Activated T-cell treated with anti-CD3 and anti-CD28 coated beads, Interleukin-2, amount 50 U/mL, for 72 hours (primary cell): ENCODE measurements at places on chromosomes 5 and 9. TPM values are rescaled to one million over a fixed set of nuclear protein-coding genes. Genes with fewer than 3 reads are reported as not detected.
A peak's percentile ranks its signal among the peaks of the same experiment; 100 is the strongest.

PCDHB16 gene
- not detected for total RNA-seq

- DNase-seq, result no peak
- peak overlapping the region; percentile 90 for H3K4me3 ChIP-seq
- peaks cover 45% of the 10 kb centered on the region for H3K4me1 ChIP-seq
- H3K27me3 ChIP-seq, result peaks cover 13% of the 10 kb centered on the region
- H3K36me3 ChIP-seq, result no peaks in the 10 kb centered on the region
These were observed 2.2 kb downstream of the UBTD2 start for GRCh38 chr5:172281346-172281745.

- peaks cover 22% of the 10 kb centered on the region for H3K27me3 ChIP-seq
- H3K36me3 ChIP-seq, result no peaks in the 10 kb centered on the region
- no peak overlapping the region for H3K27ac ChIP-seq
- no peak overlapping the region for H3K4me3 ChIP-seq
- H3K4me1 ChIP-seq, result no peaks in the 10 kb centered on the region
These were observed 243.8 kb upstream of the RFX3 start for GRCh38 chr9:3769646-3770045.

SQSTM1 gene
- total RNA-seq, result 213 TPM

TSSK1B gene
- total RNA-seq, result not detected

DNA sequence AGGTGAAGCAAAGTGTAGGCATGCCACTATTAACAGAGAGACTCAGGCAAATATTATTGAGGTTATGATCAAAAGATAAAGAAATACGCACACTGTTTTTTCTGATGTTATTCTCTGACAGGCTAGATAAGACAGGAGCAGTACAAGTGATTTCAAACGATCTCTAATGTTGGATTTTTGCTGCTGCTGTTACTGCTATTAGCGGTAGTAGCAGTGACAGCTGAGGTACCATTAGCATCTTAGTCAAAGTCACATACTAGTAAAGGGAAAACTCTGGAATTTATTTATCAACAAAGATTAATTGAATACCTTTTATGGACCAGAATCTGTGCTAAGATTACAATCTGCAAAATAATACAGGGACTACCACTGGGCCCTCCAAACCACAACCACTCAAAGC, 362.4 kb upstream of the CDH6 start:
- DNase-seq, result no peak
- no peak overlapping the region for H3K4me3 ChIP-seq
- no peaks in the 10 kb centered on the region for H3K27me3 ChIP-seq

GRCh38 chr9:27367175-27367798, 70.3 kb upstream of the EQTN start:
- H3K36me3 ChIP-seq, result no peaks in the 10 kb centered on the region
- H3K27ac ChIP-seq, result peak overlapping the region; percentile 7
- DNase-seq, result no peak

DNA sequence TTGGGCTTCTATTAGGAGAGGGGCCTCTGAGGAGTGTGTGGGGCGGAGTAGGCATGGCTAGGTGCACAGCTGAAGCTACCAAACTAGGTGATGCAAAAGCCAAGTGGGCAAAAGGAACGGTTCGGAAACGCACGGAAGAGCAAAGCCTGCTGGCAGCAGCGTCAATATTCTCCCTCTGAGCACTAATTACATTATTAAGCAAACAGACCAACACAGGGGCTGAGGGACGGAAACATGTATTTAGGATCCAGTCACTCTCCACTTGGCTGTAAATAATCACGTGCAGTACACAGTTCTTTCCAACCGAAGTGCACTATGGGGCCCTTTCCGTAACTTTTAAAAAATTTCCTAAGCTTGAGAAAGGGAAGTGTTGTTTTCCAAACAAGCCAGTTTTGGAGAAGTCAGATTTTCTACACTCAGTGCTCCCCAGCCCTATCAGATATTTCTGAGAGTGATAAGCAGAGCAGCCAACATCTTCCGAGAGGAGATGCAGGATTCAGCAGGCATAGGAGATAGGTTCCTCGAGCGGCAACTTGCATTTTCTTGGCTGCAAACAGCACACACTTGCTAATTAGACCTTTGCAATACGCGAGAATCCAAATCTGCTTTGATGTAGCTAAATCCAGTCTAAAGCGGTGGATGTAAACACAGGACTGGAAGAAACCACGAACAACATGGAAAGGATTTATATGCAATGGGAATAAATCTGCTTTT, 217.2 kb upstream of the TBCA start:
- no peak overlapping the region for H3K27ac ChIP-seq
- DNase-seq, result no peak
- H3K4me1 ChIP-seq, result no peaks in the 10 kb centered on the region
- no peak overlapping the region for H3K4me3 ChIP-seq
- H3K36me3 ChIP-seq, result no peaks in the 10 kb centered on the region

- H3K27ac ChIP-seq, result no peak overlapping the region
- no peak overlapping the region for H3K4me3 ChIP-seq
- no peaks in the 10 kb centered on the region for H3K27me3 ChIP-seq
- H3K4me1 ChIP-seq, result no peaks in the 10 kb centered on the region
- DNase-seq, result no peak
These were observed 96.0 kb upstream of the PRR16 start for GRCh38 chr5:120367896-120368634.

DNA sequence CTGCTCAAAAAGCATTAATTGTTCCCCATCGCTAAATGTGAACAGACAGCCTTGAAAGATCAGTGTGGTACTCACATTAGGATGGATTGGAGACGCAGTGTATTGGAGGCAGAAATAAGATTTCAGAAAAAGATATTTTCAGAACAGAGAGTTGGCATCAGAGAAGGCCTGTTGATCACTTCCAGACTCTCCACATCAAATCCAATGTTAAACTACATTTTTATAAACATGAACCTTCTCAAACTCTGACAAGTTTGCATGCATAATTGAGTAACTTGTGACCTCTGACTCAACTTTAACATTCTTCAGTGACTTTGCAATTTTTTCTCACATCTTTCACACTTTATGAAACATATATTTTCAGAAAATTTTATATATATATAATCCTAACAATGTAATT, 919.6 kb upstream of the SEMA6A start:
- H3K4me1 ChIP-seq, result no peaks in the 10 kb centered on the region
- H3K27ac ChIP-seq, result no peak overlapping the region
- no peaks in the 10 kb centered on the region for H3K27me3 ChIP-seq
- DNase-seq, result no peak

LRRC19 gene
- not detected for total RNA-seq

LHX2 gene
- not detected for total RNA-seq

SLC27A6 gene
- not detected for total RNA-seq

GRCh38 chr9:133525677-133526076, 918 bp upstream of the MYMK start:
- no peak overlapping the region for H3K4me3 ChIP-seq
- no peak overlapping the region for H3K27ac ChIP-seq
- H3K36me3 ChIP-seq, result no peaks in the 10 kb centered on the region
- no peaks in the 10 kb centered on the region for H3K27me3 ChIP-seq
- H3K4me1 ChIP-seq, result peaks cover 4% of the 10 kb centered on the region

DNA sequence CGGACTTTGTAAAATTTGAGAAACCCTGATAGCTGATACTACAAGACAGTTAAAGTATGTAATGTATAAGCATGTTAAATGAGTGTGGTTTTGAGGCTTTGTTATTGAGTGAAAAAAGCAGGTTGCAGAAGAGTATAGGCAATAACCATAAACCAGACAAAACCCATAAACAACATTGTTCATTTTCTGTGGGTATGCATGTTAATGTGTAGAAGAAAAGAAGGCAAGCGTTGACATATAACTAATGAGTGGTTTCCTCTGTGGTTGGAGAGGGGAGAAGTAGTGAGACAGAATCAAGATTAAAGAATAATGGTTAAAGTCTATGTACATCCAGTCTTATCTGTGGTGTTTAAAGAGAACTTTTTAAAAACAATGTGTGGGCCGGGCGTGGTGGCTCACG, 26.2 kb downstream of the RAD23B start:
- H3K27me3 ChIP-seq, result no peaks in the 10 kb centered on the region
- peaks cover 76% of the 10 kb centered on the region for H3K4me1 ChIP-seq
- H3K4me3 ChIP-seq, result peak overlapping the region; percentile 15
- peak overlapping the region; percentile 48 for H3K27ac ChIP-seq

GRCh38 chr5:9604416-9604815, 25.7 kb downstream of the TAS2R1 start:
- H3K4me3 ChIP-seq, result no peak overlapping the region
- H3K4me1 ChIP-seq, result no peaks in the 10 kb centered on the region
- H3K27me3 ChIP-seq, result no peaks in the 10 kb centered on the region
- H3K36me3 ChIP-seq, result no peaks in the 10 kb centered on the region

DNA sequence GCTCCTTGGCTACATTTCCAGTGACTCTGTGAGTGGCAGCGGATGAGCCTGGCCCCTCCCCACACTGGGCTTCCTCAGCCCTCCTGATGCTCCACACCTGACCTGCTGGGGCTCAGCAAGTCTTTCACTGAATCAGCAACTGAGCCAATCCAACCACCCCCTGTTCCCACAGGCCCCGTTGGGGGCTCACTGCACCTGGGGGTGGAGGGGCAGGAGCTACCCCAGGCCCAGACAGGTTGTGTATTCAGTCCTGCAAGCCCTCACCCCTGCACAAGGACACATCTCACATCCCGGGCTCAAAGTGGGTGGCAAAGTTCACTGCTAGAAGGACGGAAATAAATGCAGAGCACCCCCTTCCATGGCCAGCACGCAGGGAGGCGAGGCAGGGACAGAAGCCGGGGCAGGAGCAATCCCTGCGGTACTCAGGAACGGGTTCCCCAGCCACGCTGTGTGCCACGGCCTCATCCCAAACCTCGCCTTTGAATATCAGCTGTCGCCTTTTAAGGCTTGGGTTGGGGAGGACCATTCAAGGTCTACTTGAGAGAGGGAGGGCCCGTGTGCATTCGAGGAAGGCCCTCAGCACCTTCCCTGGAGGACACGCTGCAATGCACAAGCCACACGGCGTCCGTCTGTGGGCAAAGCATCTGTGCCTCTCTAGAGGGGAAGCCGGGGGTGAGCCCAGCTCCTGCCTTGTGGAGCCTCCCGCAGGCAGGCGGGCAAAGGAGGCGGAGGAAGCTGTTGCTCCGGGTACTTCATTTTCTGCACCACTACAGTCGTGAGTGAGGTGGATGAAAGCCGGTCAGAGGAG, 75.0 kb upstream of the SARDH start:
- DNase-seq, result no peak
- no peaks in the 10 kb centered on the region for H3K36me3 ChIP-seq

DNA sequence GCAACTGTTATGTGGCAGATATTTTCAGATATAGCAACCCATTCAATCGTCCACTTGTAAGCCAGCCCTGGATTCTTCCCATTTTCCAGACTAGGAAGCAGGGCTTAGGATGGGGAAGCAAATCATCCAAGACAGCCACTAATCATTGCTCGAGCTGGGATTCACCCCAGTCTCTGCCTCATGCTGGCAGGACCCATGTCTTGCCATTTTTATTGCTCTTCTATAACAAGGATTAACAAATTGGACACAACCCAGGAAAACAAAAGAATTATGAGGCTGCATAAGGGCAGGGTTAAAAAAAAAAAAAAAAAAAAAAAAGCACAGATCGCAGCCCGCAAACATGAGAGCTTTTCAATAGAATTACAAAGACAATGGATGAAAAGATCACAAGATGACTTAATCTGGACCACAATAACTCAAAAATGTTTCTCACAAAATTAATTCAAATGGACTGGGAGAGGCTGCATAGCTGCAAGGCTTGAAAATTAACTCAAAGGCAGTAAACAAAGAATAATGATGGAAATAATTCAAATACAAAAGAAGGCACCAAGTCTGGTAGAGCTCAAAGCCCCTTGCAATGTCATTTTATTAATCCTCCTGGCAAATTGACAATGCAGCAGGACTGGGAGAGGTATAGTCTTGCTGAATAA, 40.7 kb downstream of the ASTN2 start:
- H3K27ac ChIP-seq, result no peak overlapping the region
- no peaks in the 10 kb centered on the region for H3K4me1 ChIP-seq
- DNase-seq, result no peak
- H3K27me3 ChIP-seq, result no peaks in the 10 kb centered on the region

IRX2 gene
- not detected for total RNA-seq

DNA sequence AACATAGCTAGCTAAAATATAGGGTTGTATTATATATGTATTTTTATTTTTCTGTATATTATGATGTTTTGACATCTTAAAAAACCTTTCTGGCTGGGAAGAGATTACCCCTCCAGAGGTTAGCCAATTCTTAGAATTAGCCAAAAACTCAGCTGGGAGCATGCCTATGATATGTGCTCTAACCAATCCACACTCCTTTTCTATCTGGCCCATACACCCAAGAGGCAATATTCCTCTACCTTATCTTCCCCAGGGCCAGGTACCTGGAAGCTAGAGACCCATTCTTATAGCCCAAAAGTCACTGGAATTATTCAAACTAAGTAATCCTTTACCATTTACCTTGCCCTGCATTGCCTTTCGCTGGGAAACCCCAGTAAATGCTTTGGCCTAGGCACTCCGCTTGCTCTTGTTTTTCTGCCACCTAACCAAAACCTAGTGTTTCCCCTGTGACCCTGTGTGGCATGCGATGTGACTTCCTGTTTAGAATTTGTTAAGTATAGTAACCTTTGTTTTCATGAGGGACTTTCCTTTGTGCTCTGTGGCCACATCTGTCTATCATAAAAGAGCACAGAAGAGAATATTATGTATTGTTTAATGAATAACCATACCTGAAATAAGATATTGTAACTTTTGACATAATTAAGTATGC, 37.4 kb downstream of the CSNK1G3 start:
- H3K4me3 ChIP-seq, result peak overlapping the region; percentile 62
- DNase-seq, result peak; percentile 67
- H3K27me3 ChIP-seq, result no peaks in the 10 kb centered on the region
- H3K27ac ChIP-seq, result peak overlapping the region; percentile 70
- H3K4me1 ChIP-seq, result peaks cover 31% of the 10 kb centered on the region

DNA sequence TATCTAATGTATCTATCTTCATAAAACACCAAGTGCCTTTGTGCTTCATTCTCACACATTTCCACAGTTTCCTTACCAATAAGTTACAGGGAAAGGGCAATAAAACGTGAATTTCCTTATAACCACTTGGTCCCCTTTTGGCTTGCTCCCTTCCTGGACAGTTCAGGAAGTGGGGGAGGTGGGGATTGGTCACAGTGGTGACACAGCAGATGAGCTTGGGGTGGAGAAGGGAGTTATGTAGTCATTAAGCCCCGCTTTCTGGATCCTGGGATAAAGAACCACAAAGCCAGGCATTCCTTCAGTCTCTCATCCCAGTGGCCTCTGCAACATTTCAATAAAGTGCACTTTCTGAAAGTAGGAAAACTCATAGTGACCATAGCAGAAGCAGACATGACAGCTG, 47.1 kb upstream of the FYB1 start:
- no peaks in the 10 kb centered on the region for H3K36me3 ChIP-seq
- peaks cover 23% of the 10 kb centered on the region for H3K4me1 ChIP-seq
- H3K27me3 ChIP-seq, result no peaks in the 10 kb centered on the region
- H3K27ac ChIP-seq, result peak overlapping the region; percentile 38
- DNase-seq, result no peak

DNA sequence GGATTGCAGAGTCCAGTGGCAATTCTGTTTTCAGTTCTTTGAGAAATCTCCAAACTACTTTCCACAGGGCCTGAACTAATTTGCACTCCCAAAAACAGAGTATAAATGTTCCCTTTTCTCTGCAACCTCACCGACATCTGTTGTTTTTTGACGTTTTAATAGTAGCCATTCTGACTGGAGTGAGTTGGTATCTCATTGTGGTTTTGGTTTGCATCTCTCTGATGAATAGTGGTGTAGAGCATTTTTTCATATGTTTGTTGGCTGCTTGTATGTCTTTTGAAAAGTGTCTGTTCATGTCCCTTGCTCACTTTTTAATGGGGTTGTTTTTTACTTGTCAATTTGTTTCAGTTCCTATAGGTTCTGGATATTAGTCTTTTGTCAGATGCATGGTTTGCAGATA, 72.6 kb downstream of the PALM2AKAP2 start:
- no peak for DNase-seq
- H3K4me1 ChIP-seq, result no peaks in the 10 kb centered on the region
- peaks cover 29% of the 10 kb centered on the region for H3K27me3 ChIP-seq
- no peak overlapping the region for H3K4me3 ChIP-seq
- no peaks in the 10 kb centered on the region for H3K36me3 ChIP-seq
